HepG2 (cell line): ENCODE measurements at places on chromosomes 16 and 17.

GRCh38 chr17:7651097-7651664 is 455 bp downstream of the ATP1B2 start:
- no peak for DNase-seq

GRCh38 chr17:145671-146541 is 8.5 kb downstream of the SCGB1C2 start:
- no peak for DNase-seq

GRCh38 chr17:68468334-68468733 is 11.0 kb upstream of the WIPI1 start:
- DNase-seq = no peak

DNA sequence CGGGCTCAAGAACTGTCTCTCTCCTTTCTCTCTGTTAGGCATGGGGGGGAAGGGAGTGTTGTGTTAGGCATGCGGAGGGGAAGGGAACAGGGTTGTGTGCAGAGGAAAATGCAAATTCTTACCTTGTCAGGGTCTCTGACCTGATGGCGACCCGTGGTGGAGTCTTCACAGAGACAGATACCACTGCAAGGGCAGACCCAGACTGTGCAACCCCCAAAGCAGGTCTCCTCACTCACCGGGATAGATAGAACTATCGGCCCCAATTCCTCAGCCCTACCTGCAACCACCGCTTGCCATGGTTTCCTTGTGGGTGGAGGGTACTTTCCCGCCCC is 9.6 kb upstream of the MPP2 start:
- DNase-seq = no peak

GRCh38 chr16:56041556-56042140 is 149.6 kb upstream of the GNAO1 start:
- peak; percentile 45 for DNase-seq

DNA sequence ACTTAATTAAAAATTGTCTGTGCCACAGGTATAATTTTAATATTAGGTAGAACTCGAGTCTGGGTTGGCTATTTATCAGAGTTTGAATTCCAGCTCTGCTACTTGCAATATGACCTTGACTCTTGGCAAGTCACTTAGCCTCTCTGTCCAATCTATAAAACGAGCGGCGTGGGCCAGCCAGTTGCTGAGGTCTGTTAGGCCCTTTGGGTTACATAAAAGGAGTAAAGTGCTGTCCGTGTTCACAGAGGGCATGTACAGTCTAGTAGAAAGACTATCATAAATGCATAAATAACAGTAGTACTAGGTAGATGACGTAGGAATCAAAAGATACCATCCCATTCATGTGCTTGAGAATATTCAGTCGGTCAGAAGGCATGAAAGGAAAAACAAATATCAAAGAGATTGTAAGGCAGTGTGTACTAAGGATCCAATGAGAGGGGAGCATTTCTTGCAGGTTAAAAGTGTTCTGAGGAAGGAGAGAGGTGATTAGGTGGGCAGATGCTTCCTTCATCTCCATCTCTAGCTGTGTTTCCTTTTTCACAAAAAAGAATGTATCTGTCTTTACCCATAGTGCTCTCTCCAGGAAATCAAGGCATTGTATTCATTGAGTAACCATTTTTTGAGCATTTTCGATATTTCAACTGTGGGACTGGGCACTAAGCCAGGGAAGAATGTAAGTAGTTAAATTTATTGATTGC is 2.4 kb downstream of the TNRC6A start:
- peak; percentile 83 for DNase-seq

DNA sequence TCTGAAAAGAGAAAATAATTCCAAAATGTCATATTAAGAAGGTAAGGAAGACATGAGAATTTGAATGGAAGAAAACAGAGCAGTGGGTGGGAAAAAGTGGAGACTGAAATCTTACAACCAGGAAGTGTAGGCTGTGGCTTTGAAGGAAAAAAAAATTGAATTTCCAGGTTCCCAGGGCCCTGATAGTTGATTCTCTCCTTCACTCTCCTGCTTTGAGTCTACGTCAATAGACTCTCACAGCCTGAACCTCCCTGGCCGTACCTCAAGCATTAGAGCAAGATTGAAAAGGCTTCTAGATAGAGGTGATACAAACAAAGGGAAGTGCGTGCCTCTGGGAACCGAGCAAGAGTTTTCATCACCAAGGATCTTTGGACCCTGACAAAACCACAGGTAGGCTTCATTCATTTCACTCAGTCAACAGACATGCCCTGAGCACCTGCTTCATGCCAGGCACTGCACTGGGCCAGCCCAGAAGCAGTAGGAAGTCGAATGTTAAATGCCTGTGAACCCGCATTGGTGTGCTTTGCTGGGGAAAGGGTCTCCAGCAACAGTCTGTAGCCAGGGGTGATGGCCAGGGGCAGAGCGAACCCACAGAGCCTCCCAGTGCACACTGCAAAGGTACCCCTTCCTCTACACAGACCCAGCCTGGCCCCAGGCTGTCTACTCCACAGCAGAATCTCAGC is 163.9 kb downstream of the SLC39A11 start:
- peak; percentile 86 for DNase-seq

GRCh38 chr16:89035669-89036570 is 57.7 kb upstream of the ACSF3 start:
- no peak for DNase-seq

DNA sequence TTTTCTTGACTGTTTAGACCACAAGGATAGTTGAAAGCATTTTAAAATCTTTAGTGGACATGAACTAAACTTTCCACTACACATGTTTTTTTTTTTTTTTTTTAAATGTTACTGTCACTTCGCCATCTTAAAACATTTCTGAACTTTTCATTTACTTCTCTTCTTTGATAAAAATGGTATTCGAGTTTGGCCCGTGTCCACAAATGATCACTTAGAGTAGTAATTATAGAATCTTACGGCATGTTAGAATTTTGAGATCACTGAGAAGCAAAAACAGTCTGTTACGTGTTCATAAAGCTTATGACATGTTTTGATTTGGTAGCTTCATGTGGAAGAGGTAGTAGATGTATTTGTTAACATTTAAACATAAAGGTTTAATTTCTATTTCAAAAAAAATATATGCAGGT is 1.1 kb downstream of the NSRP1 start:
- DNase-seq = no peak

GRCh38 chr17:72887322-72887721 is 205.2 kb downstream of the SLC39A11 start:
- no peak for DNase-seq

DNA sequence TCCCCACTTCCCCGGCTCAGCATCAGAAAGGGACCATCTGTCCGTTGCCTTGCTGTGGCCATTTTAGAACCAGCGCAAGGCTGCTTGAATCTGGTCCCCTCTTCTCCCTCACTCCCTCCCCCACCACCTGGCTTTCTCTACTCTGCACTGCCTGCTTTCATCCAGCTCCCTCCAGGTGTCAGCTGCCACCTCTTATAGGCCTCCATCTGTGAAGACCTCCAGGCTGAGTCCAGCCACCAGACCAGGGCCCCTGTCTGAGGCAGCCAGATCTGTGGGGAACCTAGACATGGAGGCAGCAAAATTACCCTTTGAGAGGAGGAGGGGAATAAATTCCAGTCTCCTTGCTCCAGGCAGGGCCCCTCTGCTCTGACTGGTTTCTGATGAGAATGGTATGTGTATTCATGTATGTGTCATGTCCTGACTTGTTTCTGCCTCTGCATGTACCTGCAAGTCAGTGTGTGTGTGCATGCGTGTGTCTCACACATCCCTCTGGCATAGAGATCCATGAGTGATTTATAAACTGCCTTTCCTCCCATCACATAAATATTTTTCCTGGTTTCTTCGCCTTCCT is 21.1 kb downstream of the MINK1 start:
- DNase-seq = peak; percentile 23

DNA sequence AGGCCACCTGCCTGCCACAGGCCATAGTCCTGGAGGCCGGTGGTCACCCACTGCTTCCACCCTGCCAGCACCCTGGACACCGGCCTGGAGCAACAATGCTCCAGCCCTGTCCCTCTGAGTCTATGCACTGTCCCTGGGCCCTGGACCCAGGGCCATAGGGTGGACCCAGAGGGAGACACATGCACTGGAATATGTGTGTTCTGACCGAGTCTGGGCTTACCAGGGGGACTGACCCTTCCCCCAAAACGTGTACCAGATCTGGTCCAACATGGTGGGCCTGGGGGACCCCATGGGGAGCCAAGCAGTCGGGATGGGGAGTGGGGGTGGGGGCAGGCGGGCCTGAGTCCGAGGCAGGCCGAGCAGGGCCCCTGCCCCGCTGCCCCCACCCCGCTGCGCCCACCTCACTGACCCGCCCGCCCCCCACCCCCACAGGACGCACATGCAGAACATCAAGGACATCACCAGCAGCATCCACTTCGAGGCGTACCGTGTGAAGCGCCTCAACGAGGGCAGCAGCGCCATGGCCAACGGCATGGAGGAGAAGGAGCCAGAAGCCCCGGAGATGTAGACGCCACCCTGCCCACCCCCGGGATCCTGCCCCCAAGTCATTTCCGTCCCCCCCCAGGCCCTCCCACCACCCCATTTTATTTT is 357.4 kb downstream of the SEC14L1 start:
- DNase-seq = no peak

DNA sequence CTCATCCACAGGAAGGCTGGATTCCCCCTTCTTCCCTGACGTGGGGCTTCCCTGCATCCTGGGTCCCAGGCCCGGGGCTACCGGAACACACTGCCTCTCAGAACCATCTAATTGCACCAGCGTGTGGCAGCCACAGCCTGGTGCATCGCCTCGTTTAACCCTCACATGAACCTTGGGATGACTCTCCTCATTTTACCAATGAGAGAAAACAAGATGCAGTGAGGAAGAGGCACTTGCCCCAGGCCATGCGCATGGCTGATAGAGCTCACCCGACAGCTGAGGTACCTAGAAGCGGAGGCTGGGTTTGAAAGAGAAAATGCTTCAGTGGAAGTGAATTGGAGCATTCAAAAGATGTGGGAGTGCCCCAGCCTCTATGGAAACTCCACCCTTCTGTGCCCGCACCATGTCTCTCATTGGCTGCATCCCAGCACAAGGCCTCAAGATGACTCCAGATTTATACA is 162.3 kb downstream of the KATNIP start:
- DNase-seq = no peak

DNA sequence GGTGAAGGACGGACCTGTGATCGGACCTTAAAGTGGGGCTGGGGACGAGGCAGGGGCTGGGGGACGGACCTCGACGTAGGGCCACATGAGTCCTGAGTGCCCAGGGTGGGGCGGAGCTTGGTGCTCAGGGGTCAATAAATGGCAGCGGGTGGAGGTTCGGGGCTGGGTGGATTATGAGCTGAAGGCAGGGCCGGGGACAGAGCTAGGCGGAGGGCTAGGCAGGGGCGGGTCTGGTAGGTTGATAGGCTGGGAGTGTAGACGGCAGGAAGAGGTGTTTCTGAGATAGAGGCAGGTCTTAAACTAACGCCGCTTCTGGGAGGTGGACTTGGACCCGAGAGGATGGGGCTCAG is 733 bp downstream of the CHRNB1 start:
- peak; percentile 76 for DNase-seq

GRCh38 chr17:73770115-73770848 is 126.0 kb upstream of the SDK2 start:
- no peak for DNase-seq

DNA sequence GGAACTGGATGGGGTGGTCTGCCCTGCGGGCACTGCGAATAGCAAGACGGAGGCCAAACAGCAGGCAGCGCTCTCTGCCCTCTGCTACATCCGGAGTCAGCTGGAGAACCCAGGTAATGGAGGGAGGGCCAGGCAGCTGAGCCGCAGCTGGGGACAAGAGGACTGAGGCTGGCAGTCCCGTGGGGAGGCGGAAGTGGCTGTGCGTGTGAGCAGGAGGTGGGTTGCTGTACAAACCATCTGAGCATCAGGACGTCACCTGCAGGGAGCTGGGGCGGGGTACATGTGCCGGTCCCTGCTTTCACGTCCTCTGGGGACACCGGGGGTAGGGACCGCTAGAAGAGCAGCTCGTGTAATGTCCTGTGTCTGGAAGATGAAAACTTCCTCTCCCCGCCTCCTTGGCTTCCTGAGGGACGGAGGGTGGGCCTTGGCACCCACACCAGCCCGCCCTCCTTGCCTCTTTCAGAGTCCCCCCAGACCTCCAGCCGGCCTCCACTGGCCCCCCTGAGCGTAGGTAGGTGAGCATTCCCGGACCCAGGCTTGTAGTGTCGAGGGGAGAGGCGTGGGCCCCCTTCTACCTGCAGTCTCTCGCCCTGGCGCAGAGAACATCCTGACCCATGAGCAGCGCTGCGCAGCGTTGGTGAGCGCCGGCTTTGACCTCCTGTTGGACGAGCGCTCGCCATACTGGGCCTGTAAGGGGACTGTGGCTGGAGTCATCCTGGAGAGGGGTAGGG is 3.7 kb downstream of the ADAD2 start:
- no peak for DNase-seq

GRCh38 chr17:2406903-2407790 is 6.3 kb upstream of the MNT start:
- DNase-seq = no peak

DNA sequence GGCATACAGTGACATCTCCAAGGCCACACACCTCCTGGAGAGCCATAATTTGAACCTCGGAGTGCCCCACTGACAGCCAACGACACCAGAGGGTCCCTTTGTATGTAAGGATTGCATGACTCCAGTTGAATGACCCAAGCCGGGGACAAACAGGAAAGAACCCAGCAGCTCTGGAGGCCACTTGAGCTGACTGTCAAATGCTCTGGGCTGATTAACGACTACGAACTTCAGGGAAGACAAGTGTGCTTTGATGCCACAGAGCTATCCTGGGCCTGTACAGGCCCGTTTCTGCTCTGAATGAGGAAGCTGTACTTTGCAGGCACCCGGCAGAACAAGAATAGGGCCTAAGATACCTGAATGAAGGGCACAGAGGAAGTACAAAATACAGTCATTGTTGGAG is 404.6 kb downstream of the SLC39A11 start:
- DNase-seq = no peak

GRCh38 chr17:82655523-82655922 is 7.3 kb upstream of the WDR45B start:
- no peak for DNase-seq

GRCh38 chr17:15236281-15237105 is 28.6 kb downstream of the PMP22 start:
- DNase-seq = no peak

GRCh38 chr16:53309457-53309856 is 124.8 kb upstream of the RBL2 start:
- no peak for DNase-seq

DNA sequence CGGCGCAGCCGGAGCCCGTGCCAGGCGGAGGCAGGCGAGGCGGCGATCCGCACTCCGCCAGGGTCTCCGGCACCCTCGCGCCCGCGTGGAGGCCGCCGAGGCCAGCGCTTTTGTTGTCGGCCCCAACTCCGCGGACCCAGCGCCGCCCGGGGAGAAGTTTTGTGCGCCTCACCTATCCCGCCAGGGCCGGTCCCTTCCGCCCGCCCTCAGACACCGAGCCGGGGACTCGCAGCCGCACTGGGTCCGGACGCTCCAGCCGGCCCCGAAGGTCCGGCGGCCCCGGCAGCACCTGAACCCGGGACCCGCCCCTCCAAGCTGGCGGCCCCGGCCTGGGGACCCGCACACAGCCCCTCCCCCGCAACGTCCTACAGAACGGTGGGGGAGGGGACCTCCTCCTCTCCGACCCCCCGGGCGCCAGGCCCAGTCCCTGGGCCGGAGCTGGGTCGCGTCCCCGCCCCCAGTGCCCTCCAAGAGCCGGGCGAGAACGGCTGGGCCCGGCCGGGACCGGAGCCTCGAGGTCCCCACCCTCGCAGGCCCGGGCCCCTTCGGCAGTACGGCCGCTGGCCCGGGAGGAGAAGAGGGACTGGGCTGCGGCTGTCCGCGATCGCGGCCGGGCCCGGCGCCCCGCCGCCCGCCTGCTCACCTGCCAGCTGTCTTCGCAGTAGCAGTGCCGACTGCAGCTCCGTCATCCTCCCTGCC is 698 bp downstream of the UBE2G1 start:
- no peak for DNase-seq
